ENCODE measurements at places on chromosomes 5 and 9.

- no peak for DNase-seq
Observed at GRCh38 chr5:75706016-75706415, 11.2 kb downstream of the POC5 start.

- no peak for DNase-seq
Observed at GRCh38 chr5:39616131-39616530, 191.4 kb upstream of the DAB2 start.

DNA sequence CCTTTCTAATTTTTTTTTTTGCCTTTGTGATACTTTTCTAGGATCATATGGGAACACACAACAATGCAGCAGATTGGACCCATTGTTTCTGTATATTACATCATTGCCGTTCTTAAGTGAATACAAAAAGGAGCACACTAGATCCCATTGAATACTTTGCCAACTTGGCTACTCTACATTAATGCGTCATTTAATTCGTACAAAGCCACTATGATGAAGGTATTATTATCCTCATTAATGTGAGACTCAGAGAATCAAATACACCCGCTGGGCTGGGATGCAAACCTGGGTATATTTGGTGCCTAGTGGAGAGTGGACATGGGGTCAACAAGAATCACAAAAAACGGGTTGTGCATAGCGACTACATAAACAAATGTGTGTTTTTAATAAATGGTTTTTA lies 31.9 kb downstream of the OR2K2 start:
- DNase-seq: no peak

DNA sequence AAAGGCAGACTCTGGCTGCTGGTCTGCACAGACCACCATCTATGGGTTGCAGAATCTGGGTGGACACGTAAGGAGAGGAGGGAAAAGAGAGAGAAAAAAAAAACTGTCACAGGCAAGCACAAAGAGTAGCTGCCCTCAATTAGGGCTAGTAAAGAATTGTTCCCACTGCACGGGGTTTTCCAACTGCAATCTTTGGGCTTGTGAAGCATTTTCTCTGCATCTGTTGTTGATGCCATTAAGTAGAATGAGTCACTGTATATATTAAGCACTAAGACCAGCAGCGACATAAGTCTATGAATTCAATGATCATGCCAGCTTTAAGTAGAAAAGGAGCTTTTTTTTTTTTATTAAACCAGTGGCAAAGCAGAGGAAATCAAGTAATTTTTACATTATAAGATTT lies 40.2 kb downstream of the MED10 start:
- DNase-seq: no peak

GRCh38 chr9:98708933-98709911 lies at the start of gene GABBR2:
GABBR2 (minus strand) TSS chr9:98708935; CDS start chr9:98708737, 198 bp downstream.
- no peak for DNase-seq

GRCh38 chr9:84343111-84343521 lies 2.6 kb upstream of the SLC28A3 start:
- DNase-seq: no peak

GRCh38 chr9:6409811-6410210 lies 3.2 kb upstream of the UHRF2 start:
- no peak for DNase-seq

- no peak for DNase-seq
Observed at GRCh38 chr5:82222597-82223574, 55.3 kb downstream of the RPS23 start.

DNA sequence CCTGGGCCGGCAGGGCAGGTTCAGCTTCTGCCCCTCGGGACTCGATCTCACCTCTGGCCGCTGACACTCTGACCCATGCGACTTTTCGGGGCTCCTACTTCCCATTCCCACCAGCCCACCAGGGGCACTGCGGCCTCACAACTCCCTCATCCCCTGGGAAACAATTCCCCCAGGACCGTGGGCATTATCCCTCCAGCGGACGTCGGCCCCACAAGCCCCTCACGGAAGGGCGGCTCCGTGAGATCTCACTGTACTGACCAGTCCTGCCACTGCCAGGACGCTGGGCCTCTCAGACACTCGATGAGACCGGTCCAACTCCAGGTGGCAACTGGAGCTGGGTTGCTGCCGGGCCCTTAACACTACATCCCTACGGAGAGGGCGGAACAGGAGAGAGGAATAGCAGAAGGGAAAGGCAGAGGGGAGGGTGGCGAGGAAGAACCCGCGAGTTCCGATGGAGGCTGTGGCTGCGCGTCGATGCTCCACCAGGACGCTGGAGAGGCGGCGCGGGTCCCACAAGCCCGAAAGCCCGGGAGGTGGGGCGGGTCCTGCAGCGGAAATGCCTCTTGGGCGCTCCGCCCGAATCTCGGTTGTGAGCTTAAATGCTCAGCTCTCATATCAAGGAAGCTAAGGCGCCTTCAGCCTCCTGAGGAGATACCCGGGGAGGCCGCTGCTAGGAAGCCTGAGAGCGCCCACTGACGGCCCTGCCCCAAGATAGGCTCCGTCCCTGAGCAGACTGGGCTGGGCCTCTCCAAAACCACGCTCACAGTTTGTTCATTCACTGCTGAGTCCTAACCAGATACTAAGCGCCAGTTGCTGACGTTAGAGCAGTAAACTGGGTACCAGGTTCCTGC lies 36.3 kb downstream of the VCP start:
- peak; percentile 62 for DNase-seq

- DNase-seq: peak; percentile 72
Observed at GRCh38 chr5:132011622-132012343, at the start of gene ACSL6. ACSL6 (minus strand) TSS chr5:132011658; CDS start chr5:132011553, 105 bp downstream.

DNA sequence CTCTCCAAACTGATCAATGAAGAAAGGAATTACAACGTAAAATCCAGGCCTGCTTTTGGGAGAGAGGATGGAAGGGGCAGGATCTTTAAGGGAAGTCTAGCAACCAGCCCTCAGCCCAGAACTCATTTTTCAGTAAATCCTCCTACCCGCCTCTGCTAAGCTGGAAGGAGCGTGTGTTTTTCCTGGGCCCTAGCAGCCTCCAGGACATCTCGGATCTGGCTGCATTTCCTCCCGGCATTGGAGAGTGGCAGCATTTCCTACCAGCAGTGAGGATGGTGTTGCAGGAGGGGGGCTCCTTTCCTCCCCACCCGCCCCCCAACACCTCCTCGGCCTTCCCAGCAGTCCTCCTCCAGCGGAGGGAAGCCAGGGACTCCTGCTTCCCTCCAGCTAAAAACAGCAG lies 54.5 kb downstream of the DCP2 start:
- no peak for DNase-seq

Measured in activated CD8-positive, alpha-beta memory T cell treated with anti-CD3 and anti-CD28 coated beads for 24 hours (primary cell).